ENCODE measurements at places on chromosomes 13 and 19. TPM values are rescaled to one million over a fixed set of nuclear protein-coding genes. Genes with fewer than 3 reads are reported as not detected.

Gene MAP2K2
- 125 TPM for total RNA-seq

Gene CEACAM7
- total RNA-seq, result not detected

Gene PABPC3
- 0.20 TPM for total RNA-seq

Gene AZU1
- total RNA-seq, result not detected

Gene ZNF543
- 7.0 TPM for total RNA-seq

Gene MISP3
- 4.2 TPM for total RNA-seq

Gene PEAK3
- not detected for total RNA-seq

Gene ZNF566
- 5.0 TPM for total RNA-seq

Gene RNF17
- 0.54 TPM for total RNA-seq

Gene SIAH3
- total RNA-seq, result 0.02 TPM

Gene TRAPPC6A
- total RNA-seq, result 27.2 TPM
